Activated CD4-positive, CD25-positive, alpha-beta regulatory T cell treated with anti-CD3 and anti-CD28 coated beads, Interleukin-2, amount 50 U/mL, for 16 hours (primary cell): ENCODE measurements at places on chromosomes 16 and 17.

- DNase-seq, result no peak
Measured at GRCh38 chr16:65641049-65641761, 519.3 kb upstream of the CDH11 start.

- DNase-seq, result no peak
Measured at GRCh38 chr16:84137287-84137686, 7.7 kb downstream of the HSDL1 start.

DNA sequence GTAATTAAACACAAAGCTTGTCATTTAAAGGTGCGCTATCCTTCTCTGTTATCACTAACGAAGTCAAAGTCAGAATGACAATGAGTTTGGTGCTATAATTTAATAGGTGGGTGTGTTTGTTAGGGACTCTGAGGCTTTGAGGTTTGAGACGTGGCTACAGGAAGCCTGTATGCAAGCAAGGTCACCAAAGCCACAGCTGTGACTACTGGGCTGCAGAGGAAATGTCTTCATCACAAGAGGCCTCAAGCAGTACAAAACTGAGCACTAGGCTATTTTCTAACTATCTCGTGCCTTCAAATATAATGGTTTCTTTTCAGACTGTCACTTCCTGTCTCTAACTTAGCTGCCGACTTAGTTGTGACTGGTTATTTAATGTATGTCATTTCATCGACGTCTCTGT lies 141.2 kb downstream of the AATF start:
- DNase-seq, result peak; percentile 5

DNA sequence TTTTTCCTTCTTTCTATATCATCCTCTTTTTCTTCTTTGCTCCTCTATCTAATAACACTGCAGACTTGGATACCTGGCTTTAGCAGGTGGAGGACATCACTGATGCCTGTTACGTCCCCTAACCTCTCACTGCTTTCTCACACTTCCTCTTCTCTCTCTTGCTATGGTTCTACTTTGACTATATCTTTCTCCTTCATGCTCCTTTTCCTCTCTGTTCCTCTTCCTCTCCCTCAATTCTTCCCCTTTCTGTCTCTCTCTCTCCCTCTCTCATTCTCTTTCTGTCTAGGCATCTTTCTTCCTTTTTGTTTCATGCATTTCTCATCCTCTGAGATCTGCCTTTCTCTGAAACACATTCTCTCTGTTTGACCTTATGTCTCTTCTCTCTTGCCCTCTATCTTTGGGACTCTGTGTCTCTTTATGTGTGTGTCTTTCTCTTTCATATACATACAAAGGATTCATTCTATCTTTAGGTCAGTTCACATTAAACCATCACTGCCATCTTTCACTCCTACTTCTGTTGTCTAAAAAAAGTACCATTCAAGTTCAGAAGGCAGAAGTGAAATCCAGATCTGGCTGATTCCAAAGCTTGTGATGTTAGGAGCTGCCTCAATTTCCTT lies 353.7 kb downstream of the SHISA9 start:
- DNase-seq, result no peak

DNA sequence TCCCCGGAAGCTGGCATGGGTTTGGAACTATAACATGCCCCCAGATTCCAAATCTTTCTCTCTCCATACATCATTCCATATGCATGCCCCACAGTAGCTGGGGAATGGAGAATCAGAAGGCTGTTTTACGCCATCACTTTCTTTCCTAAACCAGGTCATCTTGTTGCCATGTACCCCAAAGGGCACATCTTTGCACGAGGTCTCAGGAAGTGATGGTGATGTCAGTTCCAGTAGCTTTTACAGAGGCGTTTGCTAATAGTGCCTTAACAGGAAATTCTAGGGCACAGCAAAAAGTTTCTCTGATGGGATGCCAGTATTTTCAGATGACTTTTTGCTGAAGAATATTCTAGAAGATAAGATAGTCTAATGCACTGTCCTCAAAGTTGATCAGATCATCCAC lies 241.5 kb downstream of the MAF start:
- no peak for DNase-seq

DNA sequence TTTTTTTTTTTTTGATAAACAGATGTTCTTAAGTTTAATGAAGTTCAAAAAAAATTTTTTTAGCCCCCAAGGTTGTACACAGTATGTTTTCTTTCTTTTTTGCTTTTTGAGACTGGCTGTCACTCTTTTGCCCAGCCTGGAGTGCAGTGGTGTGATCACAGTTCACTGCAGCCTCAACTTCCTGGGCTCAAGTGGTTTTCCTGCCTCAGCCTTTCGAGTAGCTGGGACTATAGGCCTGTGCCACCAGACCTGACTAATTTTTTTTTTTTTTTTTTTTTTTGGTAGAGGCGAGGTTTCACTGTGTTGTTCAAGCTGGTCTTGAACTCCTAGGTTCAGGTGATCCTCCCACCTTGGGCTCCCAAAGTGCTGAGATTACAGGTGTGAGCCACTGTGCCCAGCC lies 12.8 kb downstream of the ITGAE start:
- DNase-seq, result no peak

DNA sequence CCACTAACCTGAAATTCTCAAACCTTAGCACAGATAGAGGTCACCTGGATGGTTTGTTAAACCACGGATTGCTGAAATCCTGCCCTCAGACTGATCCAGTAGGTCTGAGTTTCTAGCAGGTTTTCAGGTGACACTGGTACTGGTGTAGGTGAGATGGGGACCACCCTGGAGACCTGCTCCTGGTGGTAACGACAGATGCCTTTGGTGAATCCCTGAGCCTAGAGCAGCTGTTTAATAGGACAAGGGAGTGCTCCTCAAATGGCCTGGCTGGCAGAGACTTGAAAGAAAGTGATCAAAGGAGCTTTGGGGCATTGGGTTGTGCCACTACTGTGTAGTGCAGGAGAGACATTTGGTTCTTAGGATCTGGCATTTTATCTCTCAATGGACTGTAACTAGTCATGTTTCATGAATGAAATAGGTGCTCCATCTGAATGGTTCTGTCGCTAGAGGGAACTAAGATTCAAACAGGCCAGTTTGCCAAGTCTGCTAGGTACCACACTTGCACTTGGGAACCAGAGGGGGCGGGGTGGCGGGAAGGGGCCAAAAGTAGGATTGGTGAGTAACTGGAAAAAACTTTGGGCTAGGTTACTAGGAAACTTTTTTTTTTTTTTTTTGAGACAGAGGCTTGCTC lies 2.9 kb upstream of the IFI35 start:
- no peak for DNase-seq

GRCh38 chr17:56826611-56827414 lies 6.9 kb downstream of the C17orf67 start:
- DNase-seq, result no peak

DNA sequence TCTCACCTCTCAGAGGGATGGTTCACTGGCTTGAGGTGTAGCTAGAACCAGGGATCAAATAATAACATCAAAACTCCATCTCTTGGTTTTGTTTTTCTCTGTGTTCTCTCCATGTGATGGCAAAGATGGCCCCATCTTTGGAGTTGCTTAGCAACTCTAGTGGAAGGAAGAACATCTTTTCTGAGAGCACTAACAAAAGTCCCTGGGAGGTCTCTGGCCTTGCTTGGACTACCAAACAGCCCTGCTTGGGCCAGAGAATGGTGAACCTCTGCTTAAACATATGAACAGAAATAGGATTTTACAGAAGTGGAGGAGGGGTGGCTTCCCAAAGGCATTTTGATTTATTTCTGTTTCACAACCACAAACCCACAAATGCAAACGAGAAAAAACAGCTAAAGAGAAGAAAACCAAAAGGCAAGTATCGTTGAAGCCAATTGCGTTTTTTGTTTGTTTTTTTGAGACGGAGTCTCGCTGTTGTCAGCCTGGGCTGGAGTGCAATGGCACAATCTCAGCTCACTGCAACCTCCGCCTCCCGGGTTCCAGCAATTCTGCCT lies 13.2 kb downstream of the GABARAPL2 start:
- DNase-seq, result no peak

- no peak for DNase-seq
Measured at GRCh38 chr17:44547625-44548267, 9.5 kb upstream of the FZD2 start.

- no peak for DNase-seq
Measured at GRCh38 chr16:1010251-1010650, 28.7 kb downstream of the SOX8 start.

- DNase-seq, result no peak
Measured at GRCh38 chr16:72222503-72222902, 50.5 kb upstream of the PMFBP1 start.

DNA sequence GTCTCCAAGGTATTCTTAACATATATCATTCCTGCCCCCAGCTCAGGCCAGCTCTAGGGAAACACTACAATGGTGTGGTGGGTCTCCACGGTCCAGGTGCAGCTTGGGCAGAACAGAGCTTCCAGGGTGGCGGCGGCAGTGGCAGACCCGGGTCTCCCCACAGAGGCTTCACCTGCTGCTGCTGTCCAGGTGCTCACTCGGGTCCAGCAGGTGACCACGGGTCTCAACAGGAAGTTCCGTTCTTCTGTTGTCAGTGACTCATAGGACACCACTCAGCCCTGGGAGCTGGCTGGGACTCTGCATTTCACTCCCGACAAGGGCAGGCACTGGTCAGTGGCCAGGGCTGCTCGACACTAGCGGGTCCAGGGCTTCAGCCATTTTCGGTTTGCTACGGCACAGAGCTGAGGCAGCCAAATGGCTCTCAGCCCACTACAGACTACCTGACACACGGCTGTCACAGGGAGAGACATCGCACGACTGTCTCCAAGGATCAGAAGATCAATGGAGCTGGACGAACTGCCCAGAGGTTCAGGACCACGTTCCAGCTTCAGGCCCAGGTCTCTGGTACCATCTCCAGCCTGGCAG lies 16.7 kb downstream of the MTHFSD start:
- no peak for DNase-seq

DNA sequence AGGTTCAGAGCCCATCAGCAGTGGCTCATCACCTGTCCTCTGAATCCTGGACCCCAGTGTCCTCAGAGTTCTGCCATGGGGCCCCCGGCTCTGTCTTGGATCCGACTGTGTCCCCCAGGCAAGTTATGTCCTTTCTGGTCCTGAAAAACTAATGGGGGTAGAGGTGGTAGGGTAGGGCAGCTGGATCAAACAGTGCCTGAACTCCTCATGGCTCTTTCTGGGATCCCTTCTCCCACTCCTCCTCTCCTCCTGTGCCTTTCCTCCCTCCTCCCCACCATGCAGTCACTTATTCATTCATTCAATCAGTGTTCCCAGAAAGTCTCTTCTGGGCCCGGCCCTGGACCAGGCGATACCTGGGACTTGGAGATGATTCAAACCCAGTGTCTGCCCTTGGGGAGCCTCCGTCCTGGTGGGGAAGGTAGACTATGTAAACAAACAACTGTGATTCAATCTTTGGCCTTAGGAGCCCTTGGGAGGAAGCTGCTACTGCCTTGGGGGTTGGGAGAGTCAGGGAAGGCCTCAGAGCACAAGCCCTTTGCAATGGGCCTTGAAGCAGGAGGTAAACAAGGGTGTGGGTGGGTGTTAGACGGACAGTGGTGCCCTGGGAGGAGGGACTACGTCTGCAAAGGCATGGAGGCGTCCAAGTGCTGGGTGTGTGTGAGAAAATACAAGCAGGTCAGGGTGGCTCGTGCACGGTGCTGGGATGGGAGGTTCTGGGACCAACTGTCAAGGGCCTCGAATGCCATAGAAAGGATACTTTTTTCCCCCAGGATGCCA lies 6.4 kb upstream of the FAM83G start:
- no peak for DNase-seq

DNA sequence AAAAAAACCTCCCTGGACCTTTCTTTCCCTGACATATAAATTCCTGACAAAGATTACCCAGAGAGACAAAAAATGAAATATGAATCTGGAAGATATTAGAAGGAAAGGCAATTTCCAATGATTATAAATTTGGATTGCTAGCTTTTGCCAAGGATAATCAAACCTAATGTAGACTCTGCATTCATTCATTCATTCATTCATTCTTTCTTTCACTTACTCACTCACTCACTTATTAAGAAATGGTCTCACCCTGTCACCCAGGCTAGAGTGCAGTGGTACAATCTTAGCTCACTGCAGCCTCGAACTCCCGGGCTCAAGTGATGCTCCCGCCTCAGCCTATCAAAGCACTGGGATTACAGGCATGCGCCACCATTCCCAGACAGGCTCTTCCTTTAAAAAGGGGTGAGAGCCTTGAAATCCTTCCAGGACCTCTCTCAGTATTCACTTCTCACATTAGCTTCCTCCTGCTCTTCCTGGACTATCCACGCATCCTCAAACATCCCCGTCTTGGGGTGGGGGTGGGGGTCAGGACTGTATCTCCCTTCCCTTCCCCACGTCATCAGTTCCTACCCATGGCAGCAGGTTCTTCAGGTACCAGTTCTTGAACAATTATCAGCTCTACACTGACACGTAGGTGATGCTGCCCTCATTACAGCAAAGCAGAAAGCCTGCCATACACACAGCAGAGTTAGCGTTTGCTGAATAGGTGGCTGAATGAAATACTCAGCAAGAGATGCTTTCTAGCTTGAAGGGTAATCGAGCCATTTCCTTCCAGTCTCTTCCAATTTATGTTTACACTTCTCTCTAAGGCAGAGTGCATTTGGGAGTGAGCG lies 19.8 kb downstream of the PRPSAP1 start:
- DNase-seq, result no peak

DNA sequence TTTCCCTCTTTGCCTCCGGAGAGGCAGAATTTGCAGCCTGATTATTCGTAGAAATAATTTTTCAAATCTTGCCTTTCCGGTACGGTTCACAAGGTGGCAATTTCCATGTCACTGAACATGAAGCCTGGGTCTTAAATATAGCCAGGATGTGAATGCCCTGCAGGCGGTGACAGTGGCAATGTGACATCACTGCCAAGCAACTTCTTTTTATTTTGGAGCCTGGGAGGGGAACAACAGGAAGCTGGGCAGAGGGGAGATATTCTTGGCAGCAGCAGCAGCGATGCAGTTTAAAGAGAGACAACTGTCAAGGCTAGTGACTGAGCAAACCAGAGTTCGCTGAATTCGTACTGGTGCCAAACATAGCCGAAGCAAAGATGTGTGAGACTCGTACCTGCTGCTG lies 171.1 kb downstream of the SNX29 start:
- no peak for DNase-seq

GRCh38 chr17:34399725-34400124 lies 36.7 kb upstream of the CCL1 start:
- no peak for DNase-seq

GRCh38 chr17:57097832-57098421 lies 12.9 kb downstream of the AKAP1 start:
- no peak for DNase-seq

- DNase-seq, result no peak
Measured at GRCh38 chr17:8708025-8708461, 36.6 kb downstream of the CCDC42 start.

GRCh38 chr16:88050952-88051660 lies 99.9 kb downstream of the BANP start:
- no peak for DNase-seq

DNA sequence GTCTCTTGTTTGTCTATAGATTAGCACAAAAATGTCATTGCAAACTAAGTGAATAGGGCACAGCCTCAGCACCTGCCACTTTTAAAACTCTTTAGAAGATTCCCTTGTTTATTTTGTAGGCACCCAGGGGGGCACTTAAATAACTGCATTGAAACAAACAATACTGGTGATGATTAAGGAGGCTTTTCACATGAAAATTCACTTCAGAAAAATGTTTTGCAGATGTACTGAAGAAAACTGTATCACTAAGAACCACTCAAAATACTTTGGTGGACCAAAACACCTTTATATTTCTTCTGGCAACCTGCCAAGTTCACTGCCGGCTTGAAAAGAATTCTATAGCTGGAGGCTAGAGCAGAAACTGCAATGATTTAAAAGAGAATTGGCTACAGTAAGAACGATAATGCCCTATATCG lies 281.5 kb downstream of the TOX3 start:
- DNase-seq, result no peak

GRCh38 chr17:49989518-49989880 lies 5.5 kb downstream of the DLX3 start:
- DNase-seq, result no peak
